ENCODE measurements at places on chromosomes 1 and 21.

- DNase-seq = no peak
These were observed 250.6 kb upstream of the C1orf105 start for GRCh38 chr1:172169836-172170235.

DNA sequence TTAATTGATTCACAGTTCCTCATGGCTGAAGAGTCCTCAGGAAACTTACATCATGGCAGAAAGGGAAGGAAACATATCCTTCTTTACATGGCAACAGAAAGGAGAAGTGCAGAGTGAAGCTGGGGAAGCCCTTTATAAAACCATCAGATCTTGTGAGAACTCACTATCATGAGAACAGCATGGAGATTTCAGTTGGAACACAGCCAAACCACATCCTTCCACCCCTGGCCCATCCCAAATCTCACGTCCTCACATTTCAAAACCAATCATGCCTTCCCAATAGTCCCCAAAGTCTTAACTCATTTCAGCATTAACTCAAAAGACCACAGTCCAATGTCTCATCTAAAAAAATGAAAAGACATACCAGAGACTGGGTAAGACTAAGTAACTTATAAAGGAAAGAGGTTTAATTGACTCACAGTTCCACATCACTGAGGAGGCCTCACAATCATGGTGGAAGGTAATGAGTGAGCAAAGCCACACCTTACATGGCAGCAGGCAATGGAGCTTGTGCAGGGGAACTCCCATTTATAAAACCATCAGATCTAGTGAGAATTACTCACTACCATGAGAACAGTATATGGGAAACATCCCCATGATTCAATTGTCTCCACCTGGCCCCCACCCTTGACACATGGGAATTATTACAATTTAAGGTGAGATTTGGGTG is 105.2 kb downstream of the MRPL39 start:
- peak; percentile 34 for DNase-seq

DNA sequence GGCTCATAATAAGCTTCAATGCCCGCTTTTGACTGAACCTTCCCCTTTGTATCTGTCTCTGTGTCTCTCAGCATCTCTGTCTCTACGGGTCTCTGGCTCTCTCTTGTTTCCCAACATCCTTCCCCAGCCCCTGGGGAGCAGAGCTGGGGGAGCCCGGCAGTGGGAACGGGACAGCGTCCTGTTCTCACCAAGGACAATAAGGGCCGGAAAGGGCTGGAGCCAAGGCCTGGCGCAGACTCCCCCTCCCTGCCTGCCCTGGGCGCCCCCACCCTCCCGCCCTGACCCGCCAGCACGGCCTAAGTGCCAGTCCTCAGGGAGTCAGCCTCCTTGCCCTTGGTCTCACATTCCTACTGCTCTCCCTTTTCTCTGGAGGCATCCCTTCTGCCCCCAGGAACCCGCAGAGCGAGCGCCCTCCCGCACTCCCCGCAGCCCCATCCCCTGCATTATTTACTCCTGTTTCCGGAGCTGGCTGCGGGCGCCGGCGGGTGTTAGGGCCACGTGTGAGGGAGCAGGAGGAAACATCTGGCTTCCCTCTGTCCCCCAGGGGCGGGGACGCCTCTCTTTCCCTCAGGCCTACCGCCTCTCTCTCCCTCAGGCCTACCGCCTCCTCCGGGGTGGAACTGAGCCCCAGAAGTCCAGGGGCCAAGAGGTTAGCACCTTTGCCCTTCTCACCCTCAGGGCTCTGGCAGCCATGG is 6.5 kb downstream of the KRTCAP2 start:
- DNase-seq = no peak

- DNase-seq = no peak
These were observed 15.3 kb downstream of the NAV1 start for GRCh38 chr1:201554190-201554600.

GRCh38 chr21:30984889-30985288 is 53.4 kb downstream of the KRTAP19-8 start:
- no peak for DNase-seq

DNA sequence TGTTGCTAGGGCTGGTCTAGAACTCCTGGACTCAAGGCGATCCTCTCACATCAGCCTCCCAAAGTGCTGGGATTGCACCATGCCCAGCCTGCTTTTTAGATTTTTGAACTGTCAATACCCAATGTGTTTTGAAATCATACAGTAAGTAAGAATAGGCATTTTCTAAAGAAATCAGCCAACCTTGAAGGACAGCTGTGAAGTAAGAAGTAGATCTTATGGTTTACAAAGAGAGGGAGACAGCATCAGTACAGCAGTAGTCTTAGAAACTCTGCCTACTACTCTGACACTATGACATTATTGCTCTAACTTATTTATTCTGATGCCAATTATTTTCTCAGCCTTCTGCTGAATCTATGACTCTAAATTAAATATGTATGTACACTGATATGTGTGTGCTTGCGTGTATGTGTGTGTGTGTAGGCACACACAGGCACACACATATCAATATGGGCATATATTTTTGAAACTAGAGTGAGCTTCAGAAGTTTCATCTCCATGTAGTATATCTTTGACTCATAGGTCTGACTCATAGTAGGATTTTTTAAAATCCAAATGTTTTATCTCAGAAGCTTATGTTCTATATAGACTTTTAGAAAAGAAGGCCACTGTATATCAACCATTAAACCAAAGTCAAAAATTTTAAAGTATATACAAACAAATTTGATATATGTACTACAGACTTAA is 140.4 kb downstream of the COL24A1 start:
- no peak for DNase-seq

GRCh38 chr1:62716397-62716796 is 28.2 kb upstream of the DOCK7 start:
- DNase-seq = no peak

- DNase-seq = no peak
These were observed 368.8 kb downstream of the NPHP4 start for GRCh38 chr1:5623399-5623798.

GRCh38 chr1:162353702-162354101 is 23.0 kb downstream of the SPATA46 start:
- no peak for DNase-seq

DNA sequence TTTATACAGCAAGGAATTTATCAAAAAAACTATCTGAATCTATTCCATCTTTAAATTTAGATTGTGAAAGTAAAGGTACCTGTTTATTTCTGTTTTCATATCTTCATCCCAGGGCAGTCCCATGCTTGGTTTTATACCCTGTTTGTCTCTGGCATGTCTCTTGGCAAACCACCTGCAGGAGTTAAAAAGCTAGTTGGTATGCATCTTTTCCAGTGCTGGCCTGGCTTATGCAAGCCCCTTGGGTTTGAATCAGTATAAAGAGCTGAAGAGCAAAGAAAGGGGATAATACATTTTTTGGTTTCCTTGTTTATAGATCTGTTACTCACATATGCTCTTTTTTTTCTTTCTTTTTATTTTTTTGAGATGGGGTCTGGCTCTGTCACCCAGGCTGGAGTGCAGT is 37.8 kb downstream of the LRRC8C start:
- no peak for DNase-seq

DNA sequence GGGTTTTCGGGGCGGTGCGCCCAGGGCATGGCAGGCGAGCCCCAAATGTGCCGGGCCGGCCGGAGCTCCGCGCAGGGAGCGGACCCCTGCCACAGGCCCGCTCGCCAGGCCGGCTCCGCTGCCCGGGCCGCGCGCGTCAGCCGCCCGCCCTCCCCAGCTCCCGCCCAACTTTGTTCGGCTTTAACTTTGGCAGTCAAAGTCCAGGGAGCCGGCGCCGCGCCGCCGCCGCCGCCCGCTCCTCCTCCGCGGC is 488 bp downstream of the SLC35D1 start:
- DNase-seq = no peak

- DNase-seq = no peak
These were observed 3.3 kb downstream of the NCMAP start for GRCh38 chr1:24558902-24559791.

DNA sequence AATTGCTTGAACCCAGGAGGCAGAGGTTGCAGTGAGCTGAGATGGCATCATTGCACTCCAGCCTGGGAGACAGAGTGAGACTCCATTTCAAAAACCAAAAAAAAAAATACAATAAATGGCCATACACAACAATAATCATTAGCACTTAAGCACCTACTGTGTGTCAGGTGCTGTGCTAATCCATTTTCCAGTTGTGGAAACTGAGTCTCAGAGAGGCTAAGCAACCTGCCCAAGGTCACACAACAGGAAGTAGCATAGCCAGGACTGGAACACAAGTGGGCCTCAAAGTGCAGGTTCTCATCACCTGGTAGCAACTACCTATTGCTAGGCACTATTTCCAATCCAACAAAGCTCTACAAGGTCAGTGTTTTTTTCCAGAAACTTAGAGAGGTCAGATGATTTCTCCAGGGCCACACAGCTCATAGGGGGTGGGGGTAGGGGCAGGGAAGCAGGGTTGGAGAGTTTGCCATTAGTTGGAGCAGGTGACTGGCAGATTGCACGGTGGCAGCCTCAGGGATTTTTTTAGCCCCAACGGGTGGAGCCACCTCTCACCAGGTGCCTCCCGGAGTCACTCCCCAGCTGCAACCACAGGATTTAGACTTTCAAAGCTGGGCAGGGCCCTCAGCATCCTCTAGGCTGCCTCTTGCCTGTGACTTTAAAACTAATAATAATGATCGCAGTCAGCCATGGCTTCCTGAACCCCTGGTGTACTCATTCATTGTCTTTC is 52.5 kb upstream of the ID3 start:
- no peak for DNase-seq

GRCh38 chr1:161163793-161164192 is 2.4 kb upstream of the PPOX start:
- no peak for DNase-seq
